ENCODE measurements at places on chromosomes 4 and X.

- no peak for DNase-seq
These were observed 434.6 kb upstream of the GNPDA2 start for GRCh38 chr4:45160951-45161350.

DNA sequence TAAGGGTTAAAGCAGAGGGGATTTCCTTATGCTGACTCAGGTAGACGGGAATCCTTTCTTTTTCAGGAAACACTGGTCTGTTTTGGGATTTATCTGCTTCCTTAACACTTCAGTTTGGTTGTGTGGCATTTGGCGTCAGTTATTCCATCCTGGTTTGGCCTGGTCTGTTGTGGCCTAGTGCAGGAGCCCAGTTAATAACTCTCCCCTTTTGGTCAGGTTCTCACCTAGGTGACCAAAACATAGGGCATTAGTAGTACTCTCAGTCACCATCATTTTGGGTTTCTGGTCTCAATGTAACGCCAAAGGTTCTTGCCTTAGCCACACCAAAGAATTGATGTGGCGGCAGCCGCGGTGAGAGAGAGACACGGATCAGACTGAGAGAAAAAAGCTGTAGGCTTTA, 39.7 kb upstream of the IL9R start:
- DNase-seq: no peak

GRCh38 chrX:97806946-97807345, 923.2 kb downstream of the RPA4 start:
- no peak for DNase-seq

GRCh38 chr4:25712611-25713010, 57.0 kb downstream of the SLC34A2 start:
- no peak for DNase-seq

DNA sequence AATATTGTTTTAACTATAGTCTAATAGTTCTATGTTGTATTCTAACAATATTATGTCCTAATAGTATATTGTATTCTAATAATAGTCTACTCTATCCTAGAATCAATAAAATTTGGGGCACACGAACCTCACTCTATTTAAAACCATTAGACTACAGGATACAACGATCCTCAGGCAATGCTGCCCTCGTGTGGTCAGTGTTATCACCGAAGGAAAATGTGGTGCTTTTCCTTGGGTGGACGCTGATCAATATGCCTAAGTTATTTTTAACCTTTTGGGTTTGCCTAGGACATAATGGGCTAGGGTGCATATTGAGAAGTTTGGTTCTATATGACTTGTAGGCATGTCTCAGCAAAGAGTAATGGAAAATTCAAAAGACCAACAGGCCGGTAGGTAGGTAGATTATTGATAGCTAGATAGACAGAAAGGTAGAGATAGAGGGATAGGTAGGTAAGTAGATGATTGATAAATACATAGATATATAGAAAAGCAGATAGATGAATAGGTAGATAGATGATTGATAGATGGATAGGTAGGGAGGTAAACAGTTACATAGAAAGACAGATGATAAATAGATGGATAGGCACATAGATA, 75.1 kb downstream of the PRKX start:
- peak; percentile 71 for DNase-seq

- DNase-seq: no peak
These were observed 28.6 kb upstream of the USP46 start for GRCh38 chr4:52687696-52688095.

DNA sequence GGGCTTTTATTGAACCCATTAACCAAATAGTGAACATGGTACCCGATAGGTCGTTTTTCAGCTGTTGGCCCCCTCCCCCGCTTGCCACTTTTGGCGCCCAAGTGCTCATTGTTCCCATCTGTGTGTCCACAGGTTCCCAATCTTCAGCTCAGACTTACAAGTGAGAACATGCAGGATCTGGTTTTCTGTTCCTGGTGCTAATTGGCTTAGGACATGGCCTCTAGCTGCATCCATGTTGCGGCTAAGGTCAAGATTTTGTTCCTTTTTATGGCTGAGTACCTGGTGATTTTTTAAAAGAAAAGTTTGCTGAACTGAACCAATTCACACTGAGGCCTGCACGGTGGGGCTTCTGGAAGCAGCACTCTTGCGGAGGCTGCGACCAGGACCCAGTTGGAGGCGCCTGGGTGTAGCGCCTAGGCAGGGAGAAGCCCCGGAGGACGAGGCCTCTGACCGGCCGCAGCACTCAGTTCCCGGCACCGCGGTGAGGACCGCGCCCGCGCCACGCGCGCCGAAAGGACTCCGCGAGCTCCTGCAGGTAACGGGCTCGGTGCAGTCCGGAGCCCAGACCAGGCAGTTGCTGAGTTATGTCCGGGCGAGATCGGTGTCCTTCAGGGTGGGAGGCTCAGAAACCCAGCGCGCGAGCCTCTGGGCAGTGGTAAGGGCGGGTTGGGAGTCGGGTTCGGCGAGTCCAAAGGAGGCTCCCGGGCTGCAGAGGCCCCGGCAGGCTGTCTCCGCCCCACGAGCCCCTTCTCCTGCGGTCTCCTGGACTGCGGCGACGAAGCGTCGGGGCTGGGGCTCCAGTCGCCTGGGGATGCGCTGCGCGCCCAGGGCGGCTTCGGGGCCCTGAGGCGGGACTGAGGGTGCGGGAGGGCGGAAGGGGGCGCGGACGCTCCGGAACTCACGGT, 15.8 kb upstream of the SLC25A4 start:
- DNase-seq: no peak

DNA sequence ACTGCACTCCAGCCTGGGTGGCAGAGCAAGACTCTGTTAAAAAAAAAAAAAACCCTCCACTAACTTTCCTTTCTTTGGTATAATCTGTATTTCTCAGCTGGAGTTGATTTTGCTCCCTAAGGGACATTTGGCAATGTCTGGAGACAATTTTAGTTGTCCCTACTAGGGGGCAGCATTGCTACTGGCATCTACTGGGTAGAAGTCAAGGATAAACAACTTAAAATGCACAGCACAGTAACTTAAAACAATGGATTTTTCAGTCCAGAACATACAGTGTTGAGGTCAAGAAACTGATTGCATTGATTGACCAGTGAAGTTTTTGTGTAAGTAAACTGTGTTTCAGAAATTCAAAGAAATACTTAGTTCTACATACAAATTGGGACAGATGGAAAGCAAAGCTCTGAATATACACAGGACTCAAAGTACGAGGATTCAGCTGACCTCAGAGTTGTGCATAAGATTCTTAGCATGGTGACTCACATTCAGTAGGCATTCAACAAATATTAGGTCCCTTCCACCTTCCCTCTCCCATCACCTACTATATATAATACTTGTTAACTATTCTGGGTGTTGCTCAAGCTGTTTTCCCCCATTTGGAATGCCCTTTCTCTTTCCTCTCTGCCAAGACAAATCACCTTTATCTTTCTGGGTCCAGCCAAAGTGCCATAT, 8.8 kb downstream of the DDX53 start:
- no peak for DNase-seq

- no peak for DNase-seq
These were observed 8.8 kb downstream of the TMPRSS11D start for GRCh38 chr4:67874986-67875385.

- no peak for DNase-seq
These were observed 392.8 kb upstream of the NR3C2 start for GRCh38 chr4:148834804-148835631.
